ENCODE measurements at places on chromosomes 1 and 21. TPM values are rescaled to one million over a fixed set of nuclear protein-coding genes. Genes with fewer than 3 reads are reported as not detected.

HPCA gene
- total RNA-seq, result not detected

INTS11 gene
- 61.2 TPM for total RNA-seq

CFH gene
- 28.3 TPM for total RNA-seq

PLA2G2A gene
- not detected for total RNA-seq

DNA sequence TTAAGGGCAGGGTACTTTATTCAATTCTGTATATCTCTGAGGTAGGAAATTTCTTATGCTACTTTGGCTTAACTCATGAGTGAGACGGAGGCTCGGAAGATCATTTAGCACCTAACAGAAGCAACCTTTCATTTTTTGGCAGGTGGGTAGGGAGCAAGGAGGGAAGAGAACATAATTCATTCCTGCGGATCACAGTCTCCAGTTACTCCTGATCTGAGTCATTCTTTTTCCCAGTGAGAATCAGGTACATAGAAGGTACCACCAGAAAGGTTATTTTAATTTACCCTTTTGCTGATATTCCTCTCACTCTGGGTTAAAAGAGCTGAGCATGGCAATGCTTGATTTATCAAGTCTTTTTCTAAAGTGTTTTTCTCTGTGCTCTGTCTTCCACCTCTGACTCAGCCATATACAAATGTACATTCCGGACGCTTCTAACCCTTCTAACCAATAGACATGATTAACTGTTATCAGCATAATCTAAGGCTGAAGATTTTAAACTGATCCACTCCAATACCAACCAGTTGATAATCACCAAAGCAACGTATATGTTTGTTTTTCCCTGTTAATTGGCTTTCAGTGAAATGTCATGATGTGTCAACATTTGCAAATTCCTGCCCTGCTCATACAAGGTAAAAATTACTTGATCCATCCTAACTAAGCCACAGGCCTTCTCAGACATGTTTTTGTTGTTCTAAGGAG, 271.7 kb downstream of the DUSP10 start:
- DNase-seq, result no peak

- peak; percentile 98 for DNase-seq
Observed at GRCh38 chr1:19427087-19427781, 58.1 kb downstream of the CAPZB start.

DNA sequence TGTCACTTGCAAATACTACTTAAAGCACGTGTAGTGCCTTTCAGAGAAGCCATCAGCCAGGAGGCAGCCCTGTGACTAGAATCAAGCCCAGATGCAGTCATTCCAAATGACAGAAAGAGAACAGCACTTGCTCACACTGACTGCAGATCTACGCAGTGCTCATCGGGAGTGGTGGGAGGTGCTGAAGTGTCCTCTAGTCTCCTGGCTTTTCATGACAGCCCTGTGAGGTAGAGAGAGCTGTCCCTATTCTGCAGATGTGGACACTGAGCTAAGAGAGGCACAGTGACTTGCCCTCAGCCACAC, 62.3 kb upstream of the EDN2 start:
- no peak for DNase-seq

- no peak for DNase-seq
Observed at GRCh38 chr1:171841931-171842761, 848 bp downstream of the DNM3 start.

- no peak for DNase-seq
Observed at GRCh38 chr1:201006450-201006849, 17.1 kb downstream of the KIF21B start.

DNA sequence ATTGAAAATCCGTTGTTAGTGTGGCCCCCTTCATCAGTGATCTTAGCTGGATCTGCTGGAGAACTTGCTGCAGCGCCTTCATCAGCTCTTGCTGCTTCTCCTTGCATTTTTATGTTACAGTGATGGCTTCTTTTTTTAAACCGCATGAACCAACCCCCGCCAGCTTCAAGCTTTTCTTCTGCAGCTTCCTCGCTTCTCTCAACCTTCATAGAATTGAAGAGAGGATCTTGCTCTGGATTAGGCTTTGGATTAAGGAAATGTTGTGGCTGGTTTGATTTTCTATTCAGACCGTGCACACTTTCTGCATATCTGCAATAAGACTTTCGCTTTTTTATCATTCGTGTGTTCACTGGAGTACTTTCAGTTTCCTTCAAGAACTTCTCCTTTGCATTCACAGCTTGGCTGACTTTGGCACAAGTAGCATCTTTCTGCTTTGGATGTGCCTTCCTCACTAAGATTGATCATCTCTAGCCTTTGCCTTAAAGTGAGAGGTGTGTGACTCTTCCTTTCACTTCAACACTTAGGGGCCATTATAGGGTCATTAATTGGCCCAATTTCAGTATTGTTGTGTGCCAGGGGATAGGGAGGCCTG, 13.1 kb downstream of the RNF187 start:
- DNase-seq, result no peak

DNA sequence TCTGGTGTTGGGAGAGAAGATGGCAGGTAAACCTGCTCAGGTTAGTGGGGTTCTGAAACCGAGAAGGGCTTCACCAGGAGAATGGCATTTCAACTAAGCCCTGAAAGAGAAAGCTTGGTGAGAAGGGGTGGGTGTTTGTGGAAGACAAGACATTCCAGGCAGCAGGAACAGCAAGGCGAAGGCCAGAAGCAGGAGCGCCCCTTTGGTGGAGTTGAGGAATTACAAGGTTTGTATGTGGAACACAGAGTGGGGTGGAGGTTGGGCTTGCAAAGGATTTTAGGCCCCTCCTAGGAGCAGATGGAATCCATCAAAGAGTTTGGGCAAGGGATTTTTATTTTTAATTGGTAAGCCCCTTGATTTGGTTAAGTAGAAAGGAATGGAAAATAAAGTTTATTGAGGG, 24.8 kb upstream of the ELOA start:
- DNase-seq, result peak; percentile 47

GRCh38 chr1:204859861-204860267, 10.8 kb upstream of the NFASC start:
- no peak for DNase-seq

- DNase-seq, result peak; percentile 91
Observed at GRCh38 chr1:203673550-203674411, 47.1 kb downstream of the ATP2B4 start.

DNA sequence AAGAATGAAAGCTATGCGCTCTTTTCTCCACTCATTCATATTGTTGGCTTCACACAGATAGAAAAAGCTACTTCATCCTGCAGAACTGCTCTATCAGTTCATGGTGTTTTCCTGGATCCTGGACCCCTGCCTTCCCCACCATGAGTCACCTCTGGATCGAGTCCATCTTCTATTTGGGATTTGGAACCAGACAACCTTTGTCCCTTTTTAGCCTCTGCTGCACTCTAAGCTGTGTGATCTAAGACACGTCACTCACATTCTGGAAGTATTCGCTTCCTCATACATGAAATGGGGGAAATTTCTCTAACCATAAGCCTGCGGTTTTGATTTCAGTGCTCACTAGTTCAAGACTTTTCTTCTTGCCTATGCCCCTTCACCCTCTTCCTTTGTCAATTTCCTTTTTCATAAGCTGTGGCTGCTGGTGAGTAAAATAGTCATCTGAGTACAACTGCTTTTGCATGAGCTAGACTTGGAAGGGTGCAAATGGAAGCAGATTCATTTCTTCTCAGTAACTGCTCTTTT, 14.1 kb upstream of the DEGS1 start:
- DNase-seq, result peak; percentile 54

DNA sequence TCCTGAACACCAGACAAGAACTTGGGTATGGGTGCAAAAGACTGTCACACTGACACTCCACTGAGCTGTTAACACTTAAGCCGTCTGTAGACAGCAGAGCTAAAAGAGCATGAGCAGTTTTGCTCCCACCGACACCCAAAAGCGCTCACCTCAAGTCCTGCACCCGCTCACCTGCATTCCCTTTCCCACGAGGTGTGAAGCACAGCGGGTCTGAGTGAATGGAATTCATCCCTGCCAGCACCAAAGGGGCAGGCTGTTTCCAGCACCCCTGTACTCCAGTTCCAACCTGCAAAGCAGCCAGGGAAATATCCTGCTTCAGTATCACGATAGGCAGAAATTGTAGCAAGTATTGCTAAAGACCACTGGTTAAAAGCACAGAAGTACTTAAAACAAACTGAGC, 28.8 kb downstream of the KRTAP21-3 start:
- no peak for DNase-seq

All from fibroblast of villous mesenchyme (primary cell).